ENCODE measurements at places on chromosomes 3 and 15.

- no peak for DNase-seq
These were observed 161.0 kb upstream of the UBE2E2 start for GRCh38 chr3:23041918-23042696.

DNA sequence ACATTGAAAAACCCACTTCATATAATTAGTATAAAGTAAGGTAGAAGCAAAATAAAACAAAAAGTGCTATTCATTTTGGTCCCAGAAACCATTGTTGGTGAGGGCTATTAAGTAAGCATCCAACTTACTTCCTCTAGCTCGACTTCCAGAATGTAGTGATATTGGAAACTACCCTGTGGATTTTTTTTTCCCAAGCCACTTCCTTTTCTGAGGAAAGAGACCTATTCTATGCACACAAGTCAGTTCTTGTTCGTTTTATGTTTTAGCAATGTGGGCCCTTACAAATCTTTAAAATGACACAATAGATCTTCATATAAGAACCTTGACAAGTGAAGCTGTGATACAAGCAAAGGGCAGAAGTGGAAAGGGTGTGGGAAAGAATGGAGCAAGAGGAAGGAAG is 402.0 kb upstream of the TBL1XR1 start:
- no peak for DNase-seq

DNA sequence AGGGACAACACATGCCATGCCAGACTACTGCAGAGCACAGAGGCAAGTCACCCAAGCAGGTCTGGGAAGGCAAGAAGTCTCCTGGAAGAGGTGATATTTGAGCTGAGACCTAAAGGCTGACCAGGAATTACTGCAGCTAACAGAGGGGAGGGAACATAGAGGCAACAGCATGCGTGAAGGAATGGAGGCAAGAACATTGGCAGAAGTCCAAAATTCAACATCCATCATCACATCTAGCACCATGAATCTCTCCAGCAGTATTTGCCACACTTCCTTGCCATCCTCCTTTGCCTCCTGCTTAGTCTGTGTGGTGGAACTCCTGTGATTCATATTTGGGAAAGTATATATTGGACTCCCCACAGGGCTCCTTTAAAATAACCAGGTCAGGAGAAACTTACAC is 870 bp upstream of the TSEN2 start:
- no peak for DNase-seq

DNA sequence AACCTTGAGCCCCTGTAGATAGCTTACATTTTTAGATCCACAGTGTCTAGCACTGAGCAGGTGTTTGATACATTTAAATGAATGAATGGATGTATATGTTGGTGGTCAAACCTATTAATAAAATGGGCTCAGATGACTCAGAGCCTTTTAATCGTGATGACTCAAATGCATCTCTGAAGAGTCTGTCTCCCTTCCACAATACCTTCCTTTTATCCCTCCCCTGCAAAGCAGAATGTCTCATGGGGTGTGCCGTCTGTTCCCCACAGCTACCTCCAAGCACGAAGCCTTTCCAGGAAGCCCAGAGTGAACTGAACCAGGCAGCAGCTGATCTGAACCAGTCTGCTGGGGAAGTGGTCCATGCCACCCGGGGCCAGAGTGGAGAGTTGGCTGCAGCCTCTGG is 303.5 kb upstream of the TPM1 start:
- DNase-seq = no peak
